ENCODE measurements at places on chromosomes 7 and 10.

DNA sequence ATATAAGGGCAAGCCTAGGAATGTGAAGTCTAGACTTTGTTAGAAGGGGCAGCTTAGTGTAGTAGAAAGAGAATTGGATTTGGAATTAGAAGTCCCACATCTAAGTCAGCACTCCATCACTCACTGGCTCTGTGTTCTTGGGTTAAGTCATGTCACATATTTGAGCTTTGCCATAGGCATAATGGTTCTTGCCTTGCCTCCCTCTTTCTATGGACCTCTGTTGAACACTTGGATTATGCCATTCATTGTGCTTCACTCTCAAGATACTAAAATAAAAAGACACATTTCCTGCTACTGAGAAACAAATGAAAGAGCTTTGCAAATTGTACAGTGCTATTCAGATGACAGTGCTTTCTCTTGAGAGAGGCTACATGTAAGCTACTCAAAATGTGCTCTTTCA, 35.9 kb downstream of the SEC23IP start:
- H3K4me1 ChIP-seq: no peaks in the 10 kb centered on the region
- no peak overlapping the region for H3K27ac ChIP-seq
- H3K36me3 ChIP-seq: peaks cover 91% of the 10 kb centered on the region
- no peaks in the 10 kb centered on the region for H3K27me3 ChIP-seq
- H3K4me3 ChIP-seq: no peak overlapping the region

GRCh38 chr10:33025039-33025438, 67.0 kb upstream of the ITGB1 start:
- no peak for DNase-seq
- no peaks in the 10 kb centered on the region for H3K4me1 ChIP-seq
- H3K36me3 ChIP-seq: no peaks in the 10 kb centered on the region
- H3K27ac ChIP-seq: no peak overlapping the region
- no peak overlapping the region for H3K4me3 ChIP-seq

- H3K4me3 ChIP-seq: no peak overlapping the region
- no peaks in the 10 kb centered on the region for H3K27me3 ChIP-seq
- H3K27ac ChIP-seq: no peak overlapping the region
- H3K36me3 ChIP-seq: no peaks in the 10 kb centered on the region
- no peak for DNase-seq
These were observed 107.3 kb downstream of the NRCAM start for GRCh38 chr7:108348913-108349312.

DNA sequence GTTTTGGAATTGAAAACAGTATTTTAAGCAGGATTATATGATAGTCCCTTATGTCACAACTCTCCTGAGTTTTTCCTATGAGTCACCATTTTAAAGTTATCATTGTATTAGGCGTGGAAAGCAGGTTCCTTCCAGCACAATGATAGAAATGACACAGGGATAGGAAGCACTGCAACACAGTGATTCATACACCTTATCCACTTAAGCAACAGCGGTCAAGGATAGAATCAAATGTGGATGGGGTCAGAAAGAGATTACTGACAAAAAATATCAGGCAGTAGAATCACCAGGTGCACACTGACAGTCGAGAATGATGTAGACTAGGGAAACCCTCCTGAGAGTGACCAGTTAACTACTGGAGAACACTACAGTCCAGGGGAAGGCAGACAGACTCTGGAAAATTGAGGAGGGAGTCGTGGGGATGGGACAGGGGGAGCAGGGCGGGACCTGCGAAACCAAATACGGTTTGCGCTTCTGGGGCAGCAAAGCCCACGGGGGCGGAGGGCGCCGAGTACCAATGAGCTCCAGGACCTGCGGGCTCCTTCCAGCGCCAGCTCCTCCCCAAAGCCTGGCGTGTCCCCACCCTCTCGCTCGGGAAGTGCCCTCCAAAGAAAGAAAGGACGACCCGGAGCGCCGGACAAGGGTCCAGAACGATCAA, 479 bp downstream of the PNPLA8 start:
- H3K27me3 ChIP-seq: no peaks in the 10 kb centered on the region
- H3K36me3 ChIP-seq: no peaks in the 10 kb centered on the region
- H3K4me1 ChIP-seq: no peaks in the 10 kb centered on the region

- H3K27ac ChIP-seq: no peak overlapping the region
- H3K36me3 ChIP-seq: no peaks in the 10 kb centered on the region
- H3K4me1 ChIP-seq: no peaks in the 10 kb centered on the region
- DNase-seq: no peak
- no peak overlapping the region for H3K4me3 ChIP-seq
These were observed 15.5 kb downstream of the CYP3A4 start for GRCh38 chr7:99768471-99768870.

GRCh38 chr7:82318786-82319185, 124.8 kb downstream of the CACNA2D1 start:
- H3K27me3 ChIP-seq: no peaks in the 10 kb centered on the region
- no peaks in the 10 kb centered on the region for H3K36me3 ChIP-seq
- no peak overlapping the region for H3K4me3 ChIP-seq
- no peak overlapping the region for H3K27ac ChIP-seq

All from right lobe of liver (tissue), 6 donors.